ENCODE measurements at places on chromosomes 5 and 9.

- DNase-seq, result no peak
These were observed 19.7 kb upstream of the ADAMTS19 start for GRCh38 chr5:129440424-129440823.

GRCh38 chr5:61308712-61309111, 23.3 kb upstream of the ZSWIM6 start:
- no peak for DNase-seq

- peak; percentile 79 for DNase-seq
These were observed 112.9 kb upstream of the LMX1B start for GRCh38 chr9:126500600-126501382.

- DNase-seq, result peak; percentile 50
These were observed 660.8 kb downstream of the TLE1 start for GRCh38 chr9:81028504-81028903.

GRCh38 chr9:123406016-123406415, 50.0 kb downstream of the CRB2 start:
- DNase-seq, result no peak

GRCh38 chr5:44862808-44863207, 54.1 kb downstream of the MRPS30 start:
- DNase-seq, result peak; percentile 13

DNA sequence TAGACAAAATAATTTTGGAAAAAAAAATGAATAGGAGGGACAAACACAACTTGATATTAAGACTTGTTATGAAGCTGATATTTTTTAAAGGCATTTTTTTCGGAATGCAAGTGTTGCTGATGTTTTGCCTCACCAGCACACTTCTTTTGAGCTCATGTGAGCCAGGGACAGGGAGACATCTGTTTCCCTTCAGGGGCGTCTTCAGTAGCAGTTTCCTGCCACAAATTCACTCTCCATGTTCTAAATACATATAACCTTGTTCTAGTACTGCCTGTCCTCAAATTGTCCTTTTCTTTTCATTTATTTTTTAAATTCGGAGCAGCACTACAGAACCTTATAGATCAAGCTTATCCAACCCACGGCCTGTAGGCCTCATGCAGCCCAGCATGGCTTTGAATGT, 316.0 kb upstream of the PAPPA start:
- no peak for DNase-seq

- DNase-seq, result peak; percentile 56
These were observed 19.3 kb downstream of the PPIP5K2 start for GRCh38 chr5:103139264-103139865.

DNA sequence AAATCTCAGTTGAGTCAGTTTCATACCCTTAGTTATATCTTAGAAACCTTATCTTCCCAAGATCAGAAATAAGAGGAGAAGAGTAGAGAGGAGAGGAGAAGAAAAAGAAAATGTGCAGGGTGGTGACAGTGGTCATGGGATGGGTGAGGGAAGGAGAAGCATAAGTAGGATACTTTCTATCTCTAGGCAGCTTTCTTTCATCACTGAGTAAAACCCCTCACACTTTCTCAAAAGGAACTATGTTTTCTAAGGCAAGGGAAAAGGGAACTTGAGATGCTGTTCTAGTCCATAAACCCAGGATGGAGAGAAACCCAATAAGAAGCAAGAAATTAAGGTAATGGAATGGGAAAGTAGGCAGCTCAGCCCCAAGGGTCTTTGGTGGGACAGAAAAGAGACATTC, 225.3 kb downstream of the MCTP1 start:
- DNase-seq, result no peak

DNA sequence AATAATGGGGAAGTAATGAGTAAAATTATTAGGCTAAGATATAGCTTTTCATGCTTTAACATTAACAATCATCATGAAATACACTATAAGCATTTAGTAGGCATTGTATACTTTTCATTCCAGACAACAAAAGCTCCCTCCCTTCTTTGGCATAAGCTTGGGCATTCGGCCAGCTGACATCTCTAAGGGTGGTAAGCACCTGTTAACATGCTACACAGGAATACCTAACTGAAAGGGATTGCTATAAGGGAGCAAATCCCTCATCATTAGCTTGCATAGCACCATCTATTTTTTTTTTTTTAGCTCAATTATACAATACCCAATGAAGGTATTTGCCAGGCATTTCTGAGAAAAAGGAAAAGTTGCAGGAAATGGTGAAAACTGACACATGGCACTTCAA, 16.6 kb downstream of the STRBP start:
- DNase-seq, result no peak

GRCh38 chr9:123365881-123366528, 10.0 kb downstream of the CRB2 start:
- DNase-seq, result no peak

GRCh38 chr9:82679472-82679871, 383.5 kb downstream of the RASEF start:
- DNase-seq, result no peak

- DNase-seq, result peak; percentile 27
These were observed 4.3 kb upstream of the FAM169A start for GRCh38 chr5:74870299-74871067.

GRCh38 chr9:19807182-19807892, 18.5 kb upstream of the SLC24A2 start:
- DNase-seq, result no peak

GRCh38 chr5:1382248-1382700, 37.4 kb upstream of the CLPTM1L start:
- no peak for DNase-seq

DNA sequence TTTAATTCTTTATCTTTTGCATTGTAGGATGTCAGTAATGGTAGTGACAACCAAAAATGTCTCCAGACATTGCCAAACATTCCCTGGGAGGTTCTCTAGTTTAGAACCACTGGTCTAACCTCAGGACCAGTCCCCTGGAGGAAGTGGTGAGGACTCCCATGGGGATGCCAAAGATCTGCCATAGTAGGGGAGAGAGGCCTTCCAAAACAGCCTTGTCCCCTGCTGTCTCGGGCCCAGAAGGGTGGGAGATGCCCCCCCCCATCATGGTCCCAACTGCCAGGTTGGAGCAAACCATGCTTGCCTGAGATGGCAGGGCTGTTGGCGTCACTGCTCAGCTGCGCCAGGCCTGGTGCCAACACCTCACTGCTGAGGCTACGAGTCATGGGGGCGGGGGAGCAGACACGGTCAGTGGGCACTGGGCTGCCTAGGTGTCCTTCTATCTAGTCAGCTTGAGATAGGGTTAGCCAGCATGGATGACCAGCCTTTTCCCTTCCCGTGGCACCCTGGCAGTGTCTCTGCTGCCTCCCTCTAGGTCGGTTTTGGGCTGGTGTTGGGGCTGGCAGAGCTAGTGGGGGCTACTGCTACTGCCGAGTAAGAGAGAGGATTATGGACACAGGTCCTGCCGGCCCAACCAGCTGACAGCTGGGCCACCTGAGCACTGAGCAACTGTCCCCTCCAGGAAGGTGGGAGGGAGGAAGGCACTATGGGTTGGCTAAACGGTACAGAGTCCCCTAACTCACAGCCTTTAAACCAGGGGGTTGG, 8.3 kb upstream of the CXXC5 start:
- DNase-seq, result no peak

GRCh38 chr9:119701651-119702050, 332.4 kb upstream of the BRINP1 start:
- no peak for DNase-seq

DNA sequence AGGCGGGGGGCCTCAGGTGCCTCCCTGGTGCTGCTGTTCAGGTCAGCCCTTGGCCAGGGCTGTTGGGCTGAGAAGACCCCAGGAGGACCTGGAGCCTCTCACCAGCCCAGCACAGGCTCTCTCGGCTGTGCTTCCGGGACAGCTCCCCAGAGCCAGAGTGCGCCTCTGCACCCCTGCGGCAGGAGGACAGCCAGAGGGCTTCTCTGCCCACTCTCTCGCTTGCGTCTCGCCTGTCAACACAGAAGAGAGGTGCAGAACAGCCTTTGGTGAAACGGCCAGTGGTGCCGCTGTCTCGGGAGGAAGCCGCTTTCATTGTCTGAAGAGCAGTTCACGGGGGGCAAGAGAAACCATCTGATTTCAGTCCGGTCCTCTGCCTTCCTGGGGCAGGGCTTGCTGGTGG, 3.8 kb upstream of the NACC2 start:
- DNase-seq, result no peak

DNA sequence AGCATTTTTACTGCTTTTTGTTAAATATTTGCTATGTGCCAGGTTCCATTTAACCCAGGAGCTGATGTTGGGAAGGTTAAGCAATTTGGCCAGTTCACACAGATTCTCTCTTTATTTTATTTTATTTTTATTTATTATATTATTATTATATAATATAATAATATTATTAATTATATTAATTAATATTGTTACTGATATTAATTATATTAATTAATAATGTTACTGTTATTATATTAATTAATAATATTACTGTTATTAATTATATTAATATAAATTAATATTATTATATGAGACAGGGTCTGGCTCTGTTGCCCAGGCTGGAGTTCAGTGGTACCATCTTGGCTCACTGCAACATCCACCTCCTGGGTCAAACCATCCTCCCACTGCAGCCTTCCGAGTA, 593.0 kb upstream of the SGCD start:
- no peak for DNase-seq

DNA sequence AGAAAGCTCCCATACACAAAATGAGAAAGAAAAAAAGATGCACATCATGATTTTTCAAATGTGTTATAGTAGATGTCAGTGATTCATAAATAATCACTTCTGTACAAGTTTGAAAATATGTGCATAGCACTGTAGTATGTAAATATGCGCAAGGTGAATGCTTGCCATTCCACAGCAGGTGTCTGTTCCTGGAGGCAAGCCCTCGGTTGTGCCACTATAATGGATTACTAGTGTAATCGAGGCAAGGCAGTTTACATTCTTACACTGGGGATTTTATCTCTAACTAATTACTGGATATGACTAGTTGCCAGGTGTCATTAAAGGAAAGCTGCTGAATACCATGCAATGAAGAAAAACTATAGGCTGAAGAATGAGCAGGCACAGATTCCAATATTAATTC, 93.6 kb downstream of the ARHGEF28 start:
- DNase-seq, result no peak

GRCh38 chr9:14097215-14097614, 216.7 kb downstream of the NFIB start:
- no peak for DNase-seq

- no peak for DNase-seq
These were observed 3.9 kb downstream of the MVB12B start for GRCh38 chr9:126330536-126330935.

DNA sequence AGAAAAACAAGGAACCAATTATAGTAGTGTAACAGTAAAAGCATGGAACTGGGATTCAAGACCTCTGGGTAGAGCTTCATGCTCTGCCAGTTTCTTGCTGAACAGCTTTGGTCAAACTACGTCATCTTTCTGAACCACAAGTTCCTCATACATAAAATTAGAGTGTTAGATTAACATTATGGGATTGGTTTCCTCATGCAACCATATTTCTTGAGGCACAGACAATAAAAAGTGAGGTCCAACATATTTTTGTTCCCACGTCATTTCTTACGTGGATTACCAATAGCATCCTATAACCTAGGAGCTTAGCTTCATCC, 354.8 kb downstream of the TMEM232 start:
- DNase-seq, result no peak

GRCh38 chr9:100294806-100295205, 57.9 kb downstream of the TEX10 start:
- no peak for DNase-seq

GRCh38 chr9:25322142-25322541, 356.1 kb downstream of the TUSC1 start:
- DNase-seq, result no peak

GRCh38 chr9:134807716-134808446, 72.7 kb upstream of the FCN2 start:
- no peak for DNase-seq

DNA sequence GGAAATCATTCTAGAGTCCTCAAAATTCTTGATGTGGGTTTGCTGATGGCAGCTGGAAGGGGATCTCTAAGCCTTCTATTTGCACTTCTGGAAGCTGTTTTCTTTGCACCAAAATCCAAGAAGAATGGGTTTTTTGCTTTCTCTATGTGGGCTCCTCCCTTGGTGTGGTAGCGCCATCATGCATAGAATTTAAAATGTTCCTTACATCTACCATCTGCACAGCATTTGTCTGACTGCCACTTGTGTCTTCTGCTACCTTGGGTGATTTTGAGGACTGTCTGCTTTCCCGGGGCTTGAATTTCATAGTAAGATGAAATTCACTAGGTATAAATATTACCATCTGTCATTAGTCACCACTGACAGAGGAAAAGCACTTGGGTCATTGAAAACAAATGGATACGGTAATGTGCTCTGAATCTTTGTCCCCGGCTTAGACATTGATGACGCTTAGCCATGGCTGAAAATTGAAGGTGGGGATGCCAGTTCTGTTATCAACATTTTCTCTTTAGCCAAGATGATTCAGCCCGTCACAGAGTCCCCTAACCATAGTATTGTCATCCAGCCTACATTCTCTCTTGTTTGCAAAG, 30.0 kb downstream of the SNX30 start:
- DNase-seq, result no peak

Measured in HTR-8/SVneo (cell line).